Stimulated activated CD4-positive, alpha-beta T cell treated with anti-CD3 and anti-CD28 coated beads, TNF-alpha, amount 100 ng/mL, for 48 hours (primary cell): ENCODE measurements at places on chromosomes 11 and 22.
A peak's percentile ranks its signal among the peaks of the same experiment; 100 is the strongest.

- DNase-seq: no peak
Observed at GRCh38 chr11:69435161-69435986, 46.1 kb upstream of the LINC01488 start.

GRCh38 chr22:40890881-40891280 is 29.0 kb upstream of the DNAJB7 start:
- DNase-seq: no peak

DNA sequence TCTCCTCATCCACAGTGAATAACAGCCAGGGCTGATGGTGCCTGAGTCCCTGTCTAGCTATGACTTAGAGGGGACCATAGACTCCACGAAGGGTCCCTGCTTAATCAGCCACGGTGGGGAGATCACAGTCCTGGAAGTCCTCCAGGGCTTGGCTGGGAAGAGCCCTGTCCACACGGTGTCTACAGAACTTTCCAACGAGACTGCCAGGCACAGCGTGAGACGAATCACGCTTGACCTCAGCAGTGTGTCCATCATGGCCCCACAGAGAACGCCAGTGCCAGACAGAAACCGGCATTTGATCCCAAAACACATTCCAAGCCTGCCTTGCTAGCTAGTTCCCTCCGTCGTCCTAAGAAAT is 143.4 kb downstream of the CRYBB2 start:
- DNase-seq: no peak

DNA sequence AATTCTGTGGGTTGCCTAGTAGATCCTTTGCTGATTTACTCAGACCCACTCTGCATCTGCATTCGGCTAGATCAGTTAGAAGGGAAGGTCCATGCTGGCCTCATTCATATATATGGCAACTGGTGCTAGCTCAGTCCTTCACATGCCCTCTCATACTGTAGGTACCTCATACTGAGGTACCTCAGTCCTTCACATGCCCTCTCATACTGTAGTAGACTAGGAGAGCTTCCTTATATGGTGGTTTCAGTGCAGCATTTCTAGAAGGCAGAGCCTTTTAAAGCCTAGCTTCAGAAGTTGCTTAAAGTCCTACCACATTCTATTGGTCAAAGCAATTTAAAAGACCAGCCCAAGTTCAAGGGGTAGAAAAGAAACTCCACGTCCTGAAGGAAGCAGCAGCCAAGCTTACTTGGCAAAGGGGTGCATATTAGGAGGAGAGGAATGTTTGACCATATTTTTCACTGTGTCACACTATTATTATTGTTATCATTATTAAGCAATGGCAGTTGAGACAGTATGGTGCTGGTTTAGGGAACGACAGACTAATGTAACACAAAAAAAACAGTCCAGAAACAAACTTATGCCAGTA is 356.4 kb downstream of the DYNC2H1 start:
- no peak for DNase-seq

GRCh38 chr11:12241401-12241800 is 131.0 kb downstream of the MICAL2 start:
- no peak for DNase-seq

GRCh38 chr22:37148031-37148651 is 1.6 kb downstream of the IL2RB start:
- no peak for DNase-seq

GRCh38 chr11:25566298-25567200 is 765.4 kb upstream of the ANO3 start:
- no peak for DNase-seq

GRCh38 chr11:72146625-72147024 is 11.1 kb downstream of the FOLR3 start:
- no peak for DNase-seq

- no peak for DNase-seq
Observed at GRCh38 chr11:133705873-133706272, 139.4 kb downstream of the SPATA19 start.

- DNase-seq: no peak
Observed at GRCh38 chr11:132080127-132080526, 709.7 kb downstream of the NTM start.

DNA sequence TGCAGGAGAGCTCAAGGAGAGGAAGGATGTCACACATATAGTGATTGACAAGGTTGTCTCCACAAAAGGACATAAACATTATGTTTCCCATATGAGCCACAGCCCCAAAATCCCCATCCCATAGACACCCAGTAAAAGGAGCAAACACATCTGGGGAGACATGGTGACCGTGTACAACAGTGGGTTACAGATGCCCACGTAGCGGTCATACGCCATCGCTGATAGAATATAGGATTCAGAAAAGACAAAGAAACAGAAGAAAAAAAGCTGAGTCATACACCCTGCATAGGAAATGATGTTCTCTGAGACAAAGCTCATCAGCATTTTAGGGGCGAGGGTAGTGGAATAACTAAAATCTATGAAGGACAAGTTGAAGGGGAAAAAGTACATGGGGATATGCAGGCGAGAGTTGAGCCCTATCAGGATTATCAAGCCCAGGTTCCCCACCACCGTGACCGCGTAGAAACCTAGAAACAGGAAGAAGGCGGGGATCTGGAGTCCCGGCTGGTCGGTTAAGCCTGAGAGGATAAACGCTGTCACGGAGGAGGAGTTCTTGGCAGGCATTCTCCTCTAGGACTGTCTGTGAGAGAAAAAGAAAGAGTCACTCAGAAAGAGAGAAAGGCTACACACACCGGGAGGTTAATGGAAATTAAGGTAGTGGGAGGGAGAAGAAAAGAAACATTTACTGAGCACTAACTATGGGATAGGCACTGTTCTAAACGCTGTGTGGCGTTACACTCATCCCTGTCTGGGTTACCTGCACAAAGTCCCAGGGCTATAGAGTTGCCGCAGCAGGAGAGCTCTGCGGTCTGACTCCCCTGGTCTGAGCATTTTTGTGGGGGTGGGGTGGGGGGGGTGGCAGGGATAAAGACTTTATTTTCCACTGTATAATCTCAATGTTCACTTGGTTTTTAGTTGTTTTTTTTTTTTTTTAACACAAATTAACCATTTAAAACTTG is 36.1 kb upstream of the OR8B8 start:
- no peak for DNase-seq

DNA sequence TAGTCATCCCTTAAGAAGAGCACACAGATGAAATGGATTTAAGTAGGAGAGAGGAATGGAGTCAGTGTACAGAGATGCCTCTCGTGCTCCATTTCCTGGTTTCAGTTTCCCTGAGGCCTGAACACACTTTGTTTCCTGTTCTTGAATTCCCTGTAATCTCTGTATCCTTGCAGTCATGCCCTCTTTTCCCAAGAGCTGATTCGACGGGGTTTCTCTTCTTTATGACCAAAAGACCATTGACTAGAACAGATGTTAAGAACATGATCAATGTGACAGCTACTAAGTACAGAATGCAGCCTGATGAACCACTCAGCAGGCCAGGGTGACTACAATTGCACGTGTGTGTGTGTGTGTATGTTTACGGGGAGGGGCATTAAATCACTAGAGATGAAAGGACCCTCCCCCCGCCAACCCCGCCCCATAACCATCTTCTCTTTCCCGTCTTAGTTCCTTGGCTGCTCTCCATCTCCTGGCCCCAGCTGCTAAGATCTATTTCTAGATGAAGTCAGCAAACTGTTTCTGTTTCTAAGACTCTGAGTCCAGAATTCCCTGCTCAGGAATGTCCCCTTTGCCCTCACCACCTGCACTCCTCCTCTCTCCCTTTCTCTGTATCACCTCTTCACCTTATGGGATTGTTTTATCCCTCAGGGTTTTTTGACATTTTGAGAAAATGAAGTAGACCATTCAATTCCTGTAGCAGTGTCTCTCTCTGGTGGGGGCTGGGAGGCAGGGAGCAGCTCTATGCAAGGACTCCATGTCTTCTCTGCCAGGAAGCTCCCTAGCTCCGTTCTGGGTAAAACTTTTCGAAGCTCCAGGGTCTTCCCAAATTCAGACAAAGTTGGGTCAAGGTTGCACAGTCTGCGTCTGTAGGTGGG is 26.0 kb downstream of the SLC22A6 start:
- DNase-seq: no peak

- DNase-seq: no peak
Observed at GRCh38 chr11:119094816-119095065, 6.9 kb downstream of the DPAGT1 start.

DNA sequence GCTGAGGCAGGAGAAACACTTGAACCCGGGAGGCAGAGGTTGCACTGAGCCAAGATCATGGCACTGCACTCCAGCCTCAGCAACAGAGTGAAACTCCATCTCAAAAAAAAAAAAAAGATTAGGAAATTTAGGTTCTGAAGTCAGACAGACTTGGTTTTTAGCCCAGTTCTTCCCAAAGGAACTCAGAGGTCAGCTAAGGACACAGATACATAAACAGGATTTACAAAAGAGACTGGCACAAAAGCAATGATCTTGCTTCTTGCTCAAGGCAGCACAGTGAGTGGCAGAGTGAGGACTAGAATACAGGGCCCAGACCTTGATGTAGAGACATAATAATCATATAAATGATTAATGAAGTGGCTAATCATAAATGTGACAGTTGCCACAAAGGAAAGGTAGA is 25.4 kb upstream of the RRAS2 start:
- no peak for DNase-seq

DNA sequence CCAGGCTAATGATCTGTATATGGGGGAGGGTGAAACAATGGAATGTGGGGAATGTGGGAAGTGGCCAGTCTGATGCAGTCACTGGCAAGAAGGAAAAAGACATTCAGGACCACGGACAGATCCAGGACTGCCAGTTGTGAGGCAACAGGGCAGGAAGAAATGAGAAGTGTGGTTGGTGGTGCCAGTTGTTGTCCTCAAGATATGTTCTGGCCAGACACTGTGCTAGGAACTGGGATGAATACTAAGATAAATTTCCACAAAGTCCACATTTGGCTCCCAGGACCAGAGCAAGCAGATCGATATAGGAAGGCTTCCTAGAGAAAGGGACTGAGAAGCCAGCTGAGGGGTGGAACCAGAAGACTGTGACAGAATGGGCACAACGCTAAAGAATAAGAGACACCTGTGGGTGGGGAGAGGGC is 6.8 kb upstream of the TPBGL start:
- DNase-seq: peak; percentile 8

DNA sequence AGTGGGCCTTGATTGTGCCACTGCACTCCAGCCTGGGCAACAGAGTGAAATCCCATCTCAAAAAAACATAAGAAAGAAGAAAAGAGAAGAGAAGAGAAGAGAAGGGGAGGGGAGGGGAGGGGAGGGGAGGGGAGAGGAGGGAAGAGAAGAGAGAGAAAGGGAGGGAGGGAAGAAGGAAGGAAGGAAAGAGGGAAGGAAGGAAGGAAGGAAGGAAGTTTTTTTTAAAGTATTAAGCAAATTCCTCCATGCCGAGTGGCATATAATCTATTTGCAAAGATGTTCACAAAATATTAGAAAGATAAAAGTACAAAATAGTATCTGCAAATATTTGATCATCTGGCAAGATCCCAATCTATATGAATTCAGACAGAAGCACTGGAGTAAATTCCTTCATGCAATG is 10.5 kb upstream of the CFAP300 start:
- DNase-seq: no peak

GRCh38 chr11:127790592-127790991 is 790.0 kb upstream of the KIRREL3 start:
- no peak for DNase-seq

- DNase-seq: no peak
Observed at GRCh38 chr11:114845766-114846415, 167.6 kb downstream of the NXPE2 start.

GRCh38 chr11:82404981-82405380 is 328.7 kb downstream of the FAM181B start:
- DNase-seq: no peak

- no peak for DNase-seq
Observed at GRCh38 chr22:48535868-48536540, 1291.7 kb downstream of the BRD1 start.

- DNase-seq: peak; percentile 14
Observed at GRCh38 chr11:124799348-124800225, 619 bp downstream of the MSANTD2 start.

GRCh38 chr22:47398491-47398890 is 636.0 kb downstream of the TBC1D22A start:
- DNase-seq: no peak

- no peak for DNase-seq
Observed at GRCh38 chr11:69089258-69089657, 40.5 kb downstream of the TPCN2 start.

DNA sequence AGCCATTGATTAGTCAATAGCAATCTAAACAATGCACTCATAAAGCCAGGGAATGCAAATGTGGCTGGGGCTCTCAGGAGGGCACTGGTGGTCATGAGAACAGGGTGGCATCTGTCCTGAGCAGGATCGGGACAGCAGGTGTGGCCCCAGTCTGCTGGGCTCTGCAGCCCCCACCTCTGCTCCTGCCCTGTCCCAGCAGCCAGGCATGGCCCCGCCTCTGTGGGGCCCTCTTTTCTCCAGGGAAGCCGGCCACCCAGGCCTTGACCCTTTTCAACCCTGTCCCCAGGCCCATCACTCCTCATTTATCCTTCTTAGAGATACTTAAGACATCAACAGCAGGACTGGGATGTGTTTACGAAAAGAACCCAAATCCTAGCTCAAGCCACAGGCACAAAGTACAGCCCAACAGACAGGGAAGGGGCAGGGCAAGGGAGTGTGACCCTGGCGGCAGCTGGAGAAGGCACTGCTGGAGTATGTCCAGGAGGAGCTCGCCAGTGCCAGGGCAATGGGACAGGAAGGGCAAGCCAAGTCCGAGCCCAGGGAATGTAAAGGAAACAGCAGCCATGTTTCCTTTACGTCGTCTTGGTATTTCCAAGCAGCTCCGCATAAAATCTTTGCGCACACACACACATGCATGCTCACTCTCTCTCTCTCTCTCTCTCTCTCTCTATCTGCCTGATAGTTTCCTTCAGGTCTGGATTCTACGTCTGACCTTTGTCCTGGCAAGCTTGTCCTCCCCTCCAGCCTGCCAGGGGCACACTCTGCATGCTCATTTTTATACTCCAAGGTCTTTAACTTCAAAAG is 59.9 kb downstream of the DGCR2 start:
- DNase-seq: no peak

DNA sequence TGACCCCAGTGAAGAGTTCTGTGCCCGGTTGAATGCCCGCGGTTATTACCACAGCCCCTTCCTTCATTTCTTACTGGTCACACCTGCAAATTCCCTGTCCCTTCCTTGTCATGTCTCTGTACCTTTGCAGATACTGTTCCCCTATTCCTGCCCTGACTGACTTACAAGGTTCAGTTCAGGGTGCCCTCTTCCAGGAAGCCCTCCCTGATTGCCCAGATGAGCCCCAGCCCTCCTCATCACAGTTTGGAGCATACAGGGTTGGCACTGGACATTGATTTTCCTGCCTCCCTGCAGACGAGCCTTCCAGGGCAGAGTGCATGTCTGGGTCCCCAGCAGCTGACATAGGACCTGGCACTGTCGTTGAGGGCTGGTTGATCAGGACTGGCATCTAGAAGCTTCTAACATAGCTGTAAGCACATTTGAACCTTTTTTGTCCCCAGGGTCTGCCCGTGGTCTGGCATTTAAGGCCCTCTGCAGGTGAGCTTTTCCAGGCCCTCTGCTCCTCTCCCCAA is 70.4 kb upstream of the SHISAL1 start:
- no peak for DNase-seq

DNA sequence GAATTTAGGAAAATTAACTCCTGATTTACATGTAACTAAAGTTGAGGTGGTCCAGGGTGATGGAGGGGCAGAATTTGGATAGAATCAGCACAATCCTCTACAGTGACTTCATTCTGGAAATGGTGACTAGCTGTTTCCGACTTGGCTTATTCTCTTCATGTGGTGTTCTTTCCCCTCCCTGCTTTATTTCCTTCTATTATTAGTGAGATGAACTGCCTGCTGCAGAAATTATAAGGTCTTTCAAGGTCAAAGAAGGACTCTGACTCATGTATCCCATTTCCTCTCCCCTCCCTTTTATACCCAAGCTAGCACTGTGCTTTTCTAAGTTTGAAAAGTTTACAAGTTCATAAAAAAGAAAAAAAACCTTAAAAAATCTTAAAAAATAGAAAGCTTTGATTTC is 12.2 kb upstream of the MRPL17 start:
- DNase-seq: no peak
